Camera-type eye (tissue), 1 donor: ENCODE measurements at places on chromosomes 6 and 20. TPM values are rescaled to one million over a fixed set of nuclear protein-coding genes. Genes with fewer than 3 reads are reported as not detected.

Gene NOX3
- total RNA-seq = not detected

Gene SCGN
- total RNA-seq = 0.82 TPM

Gene SPTLC3
- 14.1 TPM for total RNA-seq

Gene IMPG1
- total RNA-seq = 68.0 TPM

Gene ABT1
- total RNA-seq = 13.3 TPM

Gene PSORS1C1
- total RNA-seq = 0.22 TPM

Gene WFDC10B
- not detected for total RNA-seq

Gene CCN2
- total RNA-seq = 93.1 TPM

Gene PCSK2
- 15.6 TPM for total RNA-seq

Gene TRIM31
- not detected for total RNA-seq

Gene MYCT1
- total RNA-seq = 21.2 TPM

Gene HLA-DPA1
- 7.6 TPM for total RNA-seq

Gene SNAP91
- total RNA-seq = 68.5 TPM

Gene VPS16
- 46.4 TPM for total RNA-seq

Gene LRRC73
- total RNA-seq = 0.99 TPM

Gene CALHM5
- total RNA-seq = 3.4 TPM

Gene ZKSCAN4
- 12.1 TPM for total RNA-seq

Gene COL9A3
- 134 TPM for total RNA-seq

Gene SLC17A3
- not detected for total RNA-seq

Gene ERVFRD-1
- not detected for total RNA-seq

Gene MCCD1
- not detected for total RNA-seq

Gene CST7
- 0.60 TPM for total RNA-seq

Gene MDFI
- 30.1 TPM for total RNA-seq

Gene MEP1A
- total RNA-seq = not detected

Gene SLC26A8
- total RNA-seq = 1.4 TPM

Gene PHACTR3
- total RNA-seq = 8.1 TPM

Gene NUS1
- 27.1 TPM for total RNA-seq

Gene FKBP5
- 12.7 TPM for total RNA-seq

Gene LY6G5C
- total RNA-seq = 1.9 TPM

Gene CST2
- not detected for total RNA-seq

Gene TTLL9
- total RNA-seq = 1.4 TPM

Gene TMEM217
- 0.44 TPM for total RNA-seq

Gene HLA-F
- total RNA-seq = 24.5 TPM

Gene PTCHD4
- 10.0 TPM for total RNA-seq

Gene CHRNA4
- 12.0 TPM for total RNA-seq

Gene NMBR
- 0.71 TPM for total RNA-seq

Gene PHACTR1
- total RNA-seq = 21.8 TPM

Gene C20orf141
- not detected for total RNA-seq

Gene C20orf202
- 0.77 TPM for total RNA-seq

Gene SRSF12
- total RNA-seq = 18.0 TPM

Gene FGD2
- total RNA-seq = 13.2 TPM

Gene ZCCHC3
- 34.5 TPM for total RNA-seq

Gene PRR3
- 16.3 TPM for total RNA-seq

Gene UST
- total RNA-seq = 17.5 TPM

Gene TRIM10
- total RNA-seq = 1.0 TPM

Gene LY6G6F
- total RNA-seq = not detected

Gene OTOR
- not detected for total RNA-seq

Gene TRIM15
- total RNA-seq = not detected
